ENCODE measurements at places on chromosomes 12 and 14.

- no peak for DNase-seq
These were observed 74.9 kb downstream of the PAWR start for GRCh38 chr12:79615596-79616560.

GRCh38 chr14:32203928-32204357 lies 874 bp upstream of the RNU6-8 start:
- DNase-seq: no peak

GRCh38 chr12:11759494-11759878 lies 110.0 kb downstream of the ETV6 start:
- no peak for DNase-seq

DNA sequence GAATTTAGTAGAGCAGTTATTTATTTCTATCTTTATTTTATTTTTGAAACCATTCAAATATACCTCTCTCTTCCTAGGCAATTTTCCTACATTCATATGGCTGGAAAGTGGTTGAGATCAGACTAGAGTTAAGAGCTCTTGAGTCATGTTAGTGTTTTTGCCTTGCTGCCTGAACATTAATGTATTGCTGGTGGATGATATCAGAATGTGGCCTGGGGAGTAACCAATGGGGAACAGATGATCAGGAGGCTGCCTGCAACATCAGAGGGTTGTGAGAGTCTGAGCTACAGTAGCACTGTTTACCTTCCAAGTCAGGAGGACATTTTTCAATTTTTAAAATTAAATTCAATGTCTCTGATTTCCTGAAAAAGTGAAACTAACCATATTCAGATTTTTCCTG lies 166.3 kb upstream of the TRHDE start:
- DNase-seq: no peak

DNA sequence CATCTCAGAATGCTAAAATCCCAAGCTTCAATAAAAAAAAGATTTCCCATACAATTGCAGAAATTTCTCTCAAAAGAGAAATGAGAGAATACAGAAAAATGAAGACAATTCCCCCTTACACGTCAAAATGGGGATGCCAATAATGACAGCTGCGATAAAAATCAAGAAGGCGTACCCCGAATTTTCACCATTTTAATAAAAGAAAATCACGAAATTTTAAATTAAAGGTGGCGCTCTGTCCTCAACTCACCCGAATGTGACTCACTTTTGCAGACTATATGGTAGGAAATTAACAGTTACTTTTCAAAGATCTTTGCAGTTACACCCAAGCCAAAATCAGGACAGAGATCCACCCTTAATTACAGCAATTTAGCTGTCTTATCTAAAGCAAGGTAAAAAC lies 2.1 kb downstream of the ATP2B1 start:
- no peak for DNase-seq

DNA sequence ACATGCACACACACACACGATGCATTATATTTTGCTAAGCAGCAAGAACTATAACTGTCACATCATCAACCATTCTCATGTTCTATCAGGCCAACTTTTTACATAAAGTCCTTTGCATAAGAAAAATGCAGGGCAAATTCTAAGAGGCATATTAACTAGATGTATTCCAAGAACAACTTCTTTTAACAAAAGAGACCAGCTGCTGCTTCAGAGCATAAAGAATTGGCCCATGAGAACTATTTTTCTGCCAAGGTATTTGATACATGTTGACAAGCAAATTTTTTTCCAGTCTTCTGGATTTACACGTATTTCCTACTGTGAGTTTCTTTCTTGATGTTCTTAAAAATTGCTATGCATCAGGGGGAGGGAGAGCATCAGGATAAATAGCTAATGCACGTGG lies 27.2 kb downstream of the GLT8D2 start:
- DNase-seq: no peak

- no peak for DNase-seq
These were observed 165.6 kb downstream of the SUDS3 start for GRCh38 chr12:118541934-118542333.

All from hepatic stellate cell (primary cell).